ENCODE measurements at places on chromosomes 2 and 18.

- no peak for DNase-seq
Measured at GRCh38 chr2:102050854-102051391, 59.2 kb downstream of the IL1R2 start.

GRCh38 chr2:79181617-79182016, 22.1 kb upstream of the REG3A start:
- no peak for DNase-seq

- peak; percentile 94 for DNase-seq
Measured at GRCh38 chr2:100008956-100009355, 133.4 kb downstream of the AFF3 start.

DNA sequence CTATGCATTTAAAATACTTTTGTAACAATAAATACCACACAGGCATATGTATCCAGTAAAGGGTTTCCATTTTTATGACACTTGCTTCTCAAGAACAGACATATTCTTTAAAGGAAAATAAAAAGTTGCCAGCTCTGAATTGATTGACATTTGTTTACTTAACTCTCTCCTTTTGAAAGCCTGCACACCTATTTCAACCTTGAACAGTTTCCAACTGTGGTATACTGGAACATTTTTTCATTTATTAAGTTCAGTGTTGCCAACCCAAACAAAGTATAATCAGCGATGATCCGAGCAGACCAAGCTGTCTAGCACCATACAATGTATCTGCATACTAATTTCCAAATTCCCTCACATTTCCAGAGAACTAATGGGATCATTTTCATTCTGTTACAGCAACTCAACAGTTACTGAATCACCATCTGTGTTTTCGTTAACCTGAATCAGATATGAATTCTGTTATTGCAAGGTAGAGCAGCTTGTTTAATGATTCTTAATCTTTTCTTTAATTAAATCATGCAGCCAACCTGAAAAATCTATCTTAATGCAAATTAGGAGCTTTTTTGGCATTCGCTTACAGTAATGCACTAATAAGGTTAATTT, 725.5 kb upstream of the ZEB2 start:
- DNase-seq = no peak

GRCh38 chr2:185970148-185970852, 231.7 kb downstream of the FSIP2 start:
- no peak for DNase-seq

DNA sequence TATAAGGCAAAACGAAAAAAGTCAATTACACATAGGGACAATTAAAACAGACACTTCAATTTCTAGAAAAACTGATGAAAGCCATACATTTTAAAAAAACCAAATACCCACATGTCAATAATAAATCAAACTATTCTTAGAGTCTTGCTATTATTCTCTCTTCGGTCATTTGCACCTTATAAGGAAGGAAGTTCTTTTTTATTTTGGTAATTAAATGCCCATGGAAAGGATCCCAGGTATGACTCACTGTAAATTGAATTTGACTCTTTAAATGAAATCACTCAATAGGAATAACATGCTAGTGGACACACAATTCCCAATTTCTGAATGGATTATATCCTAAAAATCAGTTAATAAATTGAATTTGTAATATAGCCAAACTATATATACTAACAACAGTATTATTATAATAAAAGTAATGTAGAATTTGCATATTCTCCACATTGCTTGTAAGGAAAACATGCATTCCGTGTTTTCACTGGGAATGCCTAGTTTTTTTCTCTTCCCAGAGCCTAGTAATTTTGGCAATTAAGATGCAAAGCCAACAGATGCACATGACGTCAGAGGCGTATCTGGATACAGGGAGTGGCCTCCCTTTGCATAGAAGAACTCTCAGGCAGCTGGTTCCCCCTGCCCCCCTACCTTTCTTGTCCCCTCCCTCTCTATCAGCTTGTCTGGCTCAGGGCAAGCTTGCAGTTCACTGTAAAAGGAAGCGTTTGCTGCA, 153.5 kb upstream of the PGAP1 start:
- no peak for DNase-seq
